ENCODE measurements at places on chromosomes 1 and 21.

- DNase-seq: no peak
These were observed 28.7 kb downstream of the COL16A1 start for GRCh38 chr1:31675161-31675560.

- no peak for DNase-seq
These were observed 251.9 kb downstream of the PTPRU start for GRCh38 chr1:29488086-29488793.

GRCh38 chr1:246037832-246038231 lies 469.2 kb downstream of the SMYD3 start:
- no peak for DNase-seq

GRCh38 chr21:45228171-45228641 lies 59.5 kb downstream of the POFUT2 start:
- peak; percentile 88 for DNase-seq

DNA sequence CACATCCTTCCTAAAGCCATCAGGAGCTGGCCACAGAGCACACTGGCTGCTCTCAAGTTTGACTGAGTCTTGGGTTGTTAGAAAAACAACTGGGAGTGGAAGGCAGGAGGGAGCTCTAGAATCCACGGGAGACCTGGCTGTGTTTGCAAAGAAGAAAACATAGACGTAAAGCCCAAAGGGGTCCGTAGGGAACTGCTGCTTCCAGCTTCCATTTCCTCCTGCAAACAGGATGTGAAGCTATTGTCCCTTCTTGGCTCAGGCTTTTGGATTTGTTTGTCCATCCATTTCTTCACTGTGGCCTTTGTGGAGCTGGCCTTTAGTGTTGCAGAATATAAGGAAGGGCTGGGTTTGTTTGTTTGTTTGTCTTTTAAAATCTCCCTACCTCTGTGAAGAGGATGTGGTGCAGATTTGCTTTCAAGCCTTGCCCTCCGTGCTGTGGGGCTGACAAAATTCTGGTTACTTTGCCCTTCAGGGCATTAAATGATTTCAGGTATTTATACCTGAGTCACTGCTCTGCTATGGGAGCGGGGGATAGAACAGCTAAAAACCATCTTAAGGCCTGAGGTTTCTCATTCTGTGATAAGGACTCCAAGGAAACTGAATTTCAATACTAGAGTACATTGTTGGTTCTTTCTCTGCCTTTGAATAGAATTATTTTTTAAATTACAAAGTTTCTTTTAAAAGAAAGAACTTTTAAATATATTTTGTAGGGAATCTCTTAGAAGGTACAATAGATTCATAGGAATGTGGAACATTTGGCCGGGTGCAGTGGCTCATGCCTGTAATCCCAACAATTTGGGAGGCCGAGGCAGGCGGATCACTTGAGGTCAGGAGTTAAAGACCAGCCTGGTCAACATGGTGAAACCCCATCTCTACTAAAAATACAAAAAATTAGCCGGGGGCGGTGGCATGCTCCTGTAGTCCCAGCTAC lies 74.3 kb downstream of the MPZL1 start:
- DNase-seq: no peak

- no peak for DNase-seq
These were observed 151.0 kb downstream of the ST6GALNAC3 start for GRCh38 chr1:76225526-76225925.

- no peak for DNase-seq
These were observed 20.5 kb upstream of the XPR1 start for GRCh38 chr1:180611016-180611930.

DNA sequence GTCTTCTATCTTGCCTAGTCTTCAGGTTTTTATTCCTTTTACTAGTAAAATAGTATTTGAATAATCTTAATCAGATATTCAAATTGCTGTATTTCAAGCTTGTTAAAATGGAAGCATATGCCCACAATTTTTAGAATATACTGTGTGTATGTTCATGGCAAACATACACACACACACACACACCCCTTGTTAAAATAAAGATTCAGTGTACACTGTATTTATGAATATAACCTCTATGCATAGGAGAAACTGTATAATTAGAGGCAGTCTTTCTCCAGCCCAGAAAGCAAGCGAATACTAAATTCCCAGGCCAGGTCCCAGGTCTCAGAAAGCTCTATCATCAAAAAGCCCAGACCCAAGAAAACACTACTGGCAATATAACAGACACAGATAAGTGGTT lies 57.8 kb downstream of the JAK1 start:
- DNase-seq: no peak

DNA sequence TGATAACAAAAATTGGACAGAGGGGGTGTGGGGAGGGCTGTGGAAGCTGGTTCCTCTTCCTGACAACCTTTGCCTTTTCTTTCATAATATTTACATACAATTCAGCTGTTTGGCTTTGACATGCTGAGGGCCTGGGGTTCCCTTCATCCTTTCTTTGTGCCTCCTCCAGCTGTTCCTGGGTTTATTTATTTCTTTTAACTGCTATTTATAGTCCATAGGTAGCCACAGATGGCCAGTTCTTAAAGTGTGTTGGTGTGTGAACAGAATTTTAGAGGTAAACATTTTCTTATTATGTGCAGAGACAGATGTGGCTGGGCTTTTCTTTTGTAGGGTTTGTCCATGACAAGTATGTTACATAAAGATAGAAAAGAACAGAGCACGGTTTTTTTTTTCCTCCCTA lies 34.1 kb upstream of the CNIH3 start:
- no peak for DNase-seq

- DNase-seq: no peak
These were observed 101.1 kb downstream of the UBIAD1 start for GRCh38 chr1:11373895-11374747.

GRCh38 chr1:192153276-192153675 lies 5.0 kb upstream of the RGS18 start:
- DNase-seq: no peak

DNA sequence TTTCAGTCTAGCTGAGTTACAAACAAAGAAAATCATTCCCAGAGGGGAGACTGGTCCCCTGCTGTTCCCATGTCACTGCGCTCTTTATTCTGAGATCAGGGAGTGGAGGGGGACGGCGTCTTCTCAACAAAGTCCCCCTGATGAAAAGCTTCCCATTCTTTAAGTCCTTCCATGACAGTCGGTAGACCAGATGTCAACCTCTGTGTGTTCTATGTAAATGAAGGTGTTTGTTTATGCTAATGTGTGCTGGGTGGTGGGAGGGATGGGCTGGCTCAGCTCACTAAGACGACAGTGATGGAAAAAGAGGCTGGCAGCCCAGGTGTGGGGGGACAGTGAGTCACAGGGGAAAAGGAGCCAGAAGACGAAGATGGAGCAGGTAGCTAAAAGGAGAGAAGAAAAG lies 148.2 kb upstream of the KLHDC7A start:
- no peak for DNase-seq

DNA sequence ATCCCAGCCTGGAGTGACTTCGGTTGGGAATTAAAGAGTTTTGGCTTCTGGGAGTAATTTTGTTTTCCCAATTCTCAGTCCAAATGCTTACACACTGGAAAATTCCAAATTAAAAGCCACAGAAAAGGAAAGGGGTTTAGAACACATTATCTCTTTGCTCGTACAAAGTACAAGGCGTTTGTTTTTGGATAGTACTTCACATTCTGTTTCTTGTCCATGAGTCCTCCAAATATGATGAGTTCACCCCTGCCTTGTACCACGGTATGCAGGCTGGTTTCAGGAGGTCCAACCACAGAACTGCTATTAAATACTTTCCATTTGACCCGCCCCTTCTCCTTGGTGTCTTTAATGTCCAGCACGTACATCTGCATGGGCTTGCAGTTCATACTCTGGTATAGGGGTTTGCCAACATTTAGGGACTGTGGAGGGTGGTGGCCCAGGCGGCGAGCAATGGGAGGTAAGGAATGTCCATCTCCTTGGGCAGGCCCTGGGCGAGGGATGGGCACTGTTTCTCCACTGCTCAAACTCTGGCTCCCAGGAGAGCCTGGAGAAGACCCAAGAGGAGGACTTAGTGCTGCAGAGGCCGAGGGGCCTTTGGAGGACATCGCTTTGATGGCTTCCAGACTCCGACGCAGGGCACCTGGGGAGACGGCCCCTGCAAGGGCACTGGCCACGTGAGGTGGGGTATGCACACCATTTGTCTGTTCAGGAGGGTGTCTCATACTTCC lies 13.7 kb upstream of the CPLANE2 start:
- no peak for DNase-seq

GRCh38 chr1:92461364-92462097 lies 25.2 kb downstream of the GFI1 start:
- DNase-seq: no peak

DNA sequence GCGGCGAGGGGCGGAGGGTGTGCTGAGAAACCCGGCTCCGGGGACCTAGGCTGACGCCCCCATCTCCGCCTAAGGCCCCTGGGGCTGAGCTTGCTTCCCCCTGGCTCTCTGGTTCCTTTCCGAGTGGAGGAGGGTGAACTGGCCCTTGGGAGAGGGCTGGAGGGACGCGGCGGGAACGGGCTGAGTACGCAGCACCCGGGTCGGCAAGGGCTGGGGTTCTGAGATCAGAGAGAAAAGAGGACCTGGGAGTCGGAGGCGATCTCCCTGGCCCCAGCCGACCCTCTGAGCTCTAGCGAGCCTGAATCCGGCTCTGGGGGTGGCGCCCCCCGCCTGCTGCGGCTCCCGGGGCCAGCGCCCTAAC lies 270.8 kb downstream of the FOXD2 start:
- no peak for DNase-seq

DNA sequence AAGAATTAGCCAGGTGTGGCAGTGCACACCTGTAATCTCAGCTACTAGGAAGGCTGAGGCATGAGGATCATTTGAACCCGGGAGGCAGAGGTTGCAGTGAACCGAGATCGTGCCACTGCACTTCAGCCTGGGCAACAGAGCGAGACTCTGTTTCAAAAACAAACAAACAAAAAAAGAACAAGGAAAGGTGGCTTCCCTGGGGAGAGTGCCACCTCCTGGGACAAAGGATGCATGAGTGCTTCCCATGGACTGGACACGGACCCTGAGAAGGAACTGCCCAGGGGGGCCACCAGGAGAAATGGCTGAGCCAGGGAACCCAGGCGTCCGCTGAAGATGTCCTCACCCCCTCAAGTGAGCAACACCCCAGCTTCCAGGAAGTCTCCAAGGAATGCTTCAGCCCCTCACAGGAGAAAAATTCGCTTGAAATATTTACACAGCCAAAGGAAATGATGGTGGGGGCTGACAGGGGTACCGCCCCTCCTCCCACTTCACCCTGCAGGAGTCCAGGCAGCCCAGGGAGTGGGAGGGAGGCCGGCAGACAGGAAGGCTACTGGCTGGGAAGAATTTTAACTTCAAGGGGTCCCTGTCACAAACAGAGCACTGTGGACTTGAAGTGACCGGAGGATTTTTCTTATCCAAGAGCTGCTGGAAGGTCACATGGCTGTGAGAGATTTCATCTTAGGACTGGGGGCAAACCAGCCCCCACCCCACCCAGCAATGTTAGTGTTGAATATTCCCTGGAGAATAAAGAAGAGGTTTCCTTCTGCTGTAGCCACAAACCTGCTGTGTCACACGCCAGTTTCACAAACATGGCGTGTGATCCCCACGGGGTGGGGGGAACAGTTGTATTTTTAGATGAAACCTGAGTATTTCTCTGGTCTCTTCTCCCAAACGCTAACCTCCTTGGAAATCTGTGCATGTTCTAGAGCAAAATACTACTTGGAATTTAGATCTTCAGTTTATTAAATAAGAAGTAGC lies 90.8 kb upstream of the SLC25A33 start:
- DNase-seq: no peak

DNA sequence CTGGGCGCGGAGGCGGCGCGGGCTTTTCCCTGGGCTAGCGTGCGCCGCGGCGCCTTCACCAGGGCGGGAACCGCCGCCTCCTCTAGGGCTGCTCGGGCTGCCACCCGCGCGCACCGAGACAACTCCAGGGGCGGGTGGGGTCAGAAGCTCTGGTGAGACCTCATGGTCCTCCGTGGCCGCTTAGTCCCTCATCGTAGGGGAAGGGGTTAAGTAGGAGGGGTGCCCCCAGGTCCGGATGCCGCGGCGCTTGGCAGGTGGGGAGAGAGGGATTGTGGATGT lies 559 bp downstream of the SERTAD4 start:
- no peak for DNase-seq

DNA sequence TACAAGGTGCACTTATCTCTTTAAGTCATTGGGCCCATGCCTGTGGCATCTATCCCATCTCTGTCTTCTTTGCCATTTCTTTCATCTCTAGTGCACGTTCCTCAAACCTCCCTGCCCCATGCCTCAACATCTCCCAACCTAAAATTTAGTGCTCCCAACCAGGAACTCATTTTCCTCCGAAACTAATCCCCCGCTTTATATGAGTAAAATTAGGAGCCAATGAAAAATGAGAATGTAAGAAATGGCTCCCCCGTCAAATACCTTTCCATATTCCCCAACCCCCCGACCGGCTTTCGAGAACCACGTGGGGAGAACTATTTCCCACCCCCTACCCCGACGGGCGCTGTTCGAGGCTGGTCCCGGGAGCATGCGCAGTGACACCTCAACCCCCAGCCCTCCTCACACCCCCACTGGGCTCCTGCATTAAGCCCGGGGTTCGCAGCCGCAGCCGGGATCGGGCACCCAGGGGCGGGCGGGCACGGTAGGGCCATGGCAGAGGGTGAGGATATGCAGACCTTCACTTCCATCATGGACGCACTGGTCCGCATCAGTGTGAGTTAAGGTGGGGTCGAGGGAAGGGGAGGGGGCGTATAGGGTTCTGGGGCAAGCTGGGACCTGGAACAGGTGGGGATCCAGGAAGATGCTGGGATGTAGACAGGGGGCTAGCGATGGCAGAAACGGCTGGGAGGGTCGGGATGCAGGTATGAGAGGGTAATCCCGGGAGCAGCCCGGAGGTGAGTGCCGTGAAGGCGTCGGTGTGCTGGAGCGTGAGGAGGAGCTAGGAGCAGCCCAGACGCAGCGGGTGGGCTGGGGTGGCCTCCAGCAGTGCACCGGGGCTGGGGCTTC lies at the start of gene TRIM46:
Gene TRIM46 (plus strand): TSS at position 372 of the 846 bp plus-strand sequence. CDS start 118 bp downstream, at position 490.
- DNase-seq: peak; percentile 78

DNA sequence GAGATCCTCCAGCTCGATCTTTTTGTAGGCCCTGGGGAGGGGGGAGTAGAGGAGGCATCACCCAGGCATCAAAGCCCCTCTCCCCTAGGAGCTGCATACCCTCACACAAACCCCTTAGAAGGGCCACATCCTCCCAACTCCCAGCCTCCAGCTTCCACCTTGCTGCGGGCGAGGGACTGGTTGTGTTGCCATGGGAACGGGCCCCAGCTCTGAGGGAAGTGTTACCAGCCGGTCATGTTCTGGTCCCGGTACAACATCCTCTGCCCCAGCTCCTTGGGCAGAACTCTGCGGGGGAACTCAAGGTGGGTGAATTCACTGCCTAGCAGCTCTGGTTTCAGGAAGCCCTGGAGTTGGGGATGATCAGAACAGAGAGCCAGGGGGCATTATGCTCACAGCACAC lies 4.1 kb downstream of the PPM1J start:
- DNase-seq: no peak

GRCh38 chr21:43188181-43188580 lies 19.4 kb downstream of the CRYAA start:
- DNase-seq: no peak

DNA sequence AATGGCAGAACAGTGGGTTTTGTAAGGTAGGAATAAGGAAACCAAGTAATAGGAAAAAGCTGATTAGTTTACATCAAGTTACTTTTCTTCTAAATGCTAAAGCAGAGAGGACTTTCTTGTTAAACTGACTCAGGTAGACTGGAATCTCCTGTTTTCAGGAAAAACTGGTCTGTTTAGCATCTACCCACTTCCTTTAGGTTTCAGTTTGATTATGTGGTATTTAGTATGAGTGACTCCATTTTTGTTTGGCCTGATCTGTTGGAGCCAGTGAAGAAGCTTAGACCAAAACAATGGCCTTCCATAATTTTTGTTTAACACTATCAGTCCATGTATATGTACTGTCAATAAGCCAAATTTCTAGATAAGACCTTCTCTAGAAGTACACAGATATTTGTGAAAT lies 88.4 kb downstream of the EPB41 start:
- DNase-seq: no peak

GRCh38 chr1:40143891-40144575 lies 17.2 kb upstream of the RLF start:
- DNase-seq: peak; percentile 32
